ENCODE measurements at places on chromosomes 5 and 9. TPM values are rescaled to one million over a fixed set of nuclear protein-coding genes. Genes with fewer than 3 reads are reported as not detected.

The FOXE1 gene
- total RNA-seq = not detected

The MSX2 gene
- not detected for total RNA-seq

The DNLZ gene
- total RNA-seq = 12.5 TPM

The ADRA1B gene
- total RNA-seq = 1.3 TPM

The ZNF354C gene
- 52.6 TPM for total RNA-seq

All from parietal lobe (tissue), 2 donors.